ENCODE measurements at places on chromosomes 7 and 10.

DNA sequence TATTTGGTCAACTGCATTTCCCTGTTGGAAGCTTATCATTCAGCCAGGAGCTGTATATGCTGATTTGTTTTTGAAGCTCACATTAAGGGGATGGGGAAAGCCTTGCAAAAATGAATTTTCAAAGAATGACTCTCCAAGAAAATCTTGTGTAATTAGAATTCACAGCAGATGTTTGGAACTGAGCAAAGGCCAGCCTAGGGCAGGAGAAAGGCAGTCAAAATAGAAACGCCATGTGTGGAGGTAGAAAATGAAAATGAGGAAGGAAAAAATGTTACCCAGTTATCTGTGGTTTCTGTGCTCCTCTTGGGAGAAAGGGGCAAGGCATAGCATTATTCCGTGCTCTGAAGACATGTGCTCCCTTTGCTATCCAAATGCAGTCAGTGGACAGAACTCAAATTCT, 93.5 kb downstream of the NRP1 start:
- DNase-seq = no peak

DNA sequence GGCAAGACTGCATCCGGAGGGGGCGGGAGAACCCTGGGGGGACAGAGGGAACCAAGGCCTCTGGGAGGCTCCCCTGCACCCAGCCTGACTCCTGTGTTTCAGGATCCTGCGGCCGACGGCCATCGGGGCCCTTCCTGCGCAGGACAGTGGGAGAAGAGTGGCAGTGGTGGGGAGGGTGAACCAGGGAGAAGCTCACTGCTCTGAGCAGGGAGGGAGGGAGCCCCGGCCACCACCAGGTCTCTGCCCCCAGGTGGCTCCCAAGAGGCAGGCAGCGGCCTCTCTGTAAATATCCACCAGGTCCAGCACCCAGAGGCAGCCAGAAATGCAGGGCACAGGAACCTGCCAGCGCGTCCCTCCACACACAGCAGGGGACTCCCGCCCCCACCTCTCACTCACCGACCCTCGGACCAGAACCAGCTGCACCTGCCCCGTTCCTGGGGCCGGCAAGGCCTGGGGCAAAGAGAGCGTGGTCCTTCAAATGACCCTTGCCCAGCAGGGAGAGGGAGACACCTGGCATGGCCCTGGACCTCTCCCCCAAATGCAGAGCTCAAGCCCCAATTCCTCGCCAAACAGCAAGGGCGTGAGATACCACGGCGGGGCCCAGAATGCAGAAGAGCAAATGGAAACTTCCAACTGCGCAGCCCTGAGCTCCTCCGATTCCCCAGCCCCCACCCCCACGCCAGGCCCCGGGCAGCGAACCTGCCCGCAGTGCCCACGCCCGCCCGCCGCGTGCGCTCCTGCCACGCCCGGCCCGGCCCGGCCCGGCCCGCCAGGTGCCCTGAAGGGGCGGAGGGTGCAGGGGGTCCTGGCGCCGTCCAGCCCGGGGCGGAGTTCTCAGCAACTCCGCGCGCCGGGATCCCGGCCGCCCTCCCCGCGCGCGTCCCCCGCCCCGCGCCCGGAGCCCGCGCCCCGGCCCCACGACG, 805 bp downstream of the RASGEF1A start:
- peak; percentile 23 for DNase-seq

DNA sequence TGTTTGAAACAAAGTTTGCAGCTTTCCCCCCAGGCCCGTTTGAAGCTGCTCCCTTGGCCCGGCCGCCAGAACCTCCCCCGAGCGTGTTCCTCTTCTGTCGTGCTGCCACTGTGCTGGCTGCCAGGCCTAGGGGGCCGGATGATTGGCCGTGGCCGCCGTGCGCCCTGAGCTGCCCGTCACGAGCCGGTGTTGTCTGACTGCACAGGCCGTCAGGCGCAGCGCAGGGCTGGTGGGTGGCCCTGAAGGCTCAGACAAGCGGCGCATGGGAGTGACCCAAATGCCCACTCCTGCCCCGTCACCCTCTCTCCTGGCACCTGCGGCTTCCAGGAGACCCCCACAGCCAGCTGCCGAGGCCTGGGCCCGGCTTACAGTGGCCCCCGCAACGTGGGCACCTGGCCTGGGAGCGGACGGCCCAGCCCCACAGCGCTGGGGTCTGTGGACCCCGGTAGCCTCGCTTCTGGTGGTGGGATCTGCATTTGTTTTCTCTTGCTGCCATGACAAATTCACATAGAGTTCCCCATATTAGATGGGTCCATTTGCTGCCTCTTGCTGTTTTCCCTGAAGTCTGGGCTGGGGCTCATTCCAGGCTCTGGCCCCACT, 13.1 kb downstream of the JAKMIP3 start:
- no peak for DNase-seq

- DNase-seq = no peak
Measured at GRCh38 chr10:82149674-82150073, 274.7 kb downstream of the NRG3 start.

DNA sequence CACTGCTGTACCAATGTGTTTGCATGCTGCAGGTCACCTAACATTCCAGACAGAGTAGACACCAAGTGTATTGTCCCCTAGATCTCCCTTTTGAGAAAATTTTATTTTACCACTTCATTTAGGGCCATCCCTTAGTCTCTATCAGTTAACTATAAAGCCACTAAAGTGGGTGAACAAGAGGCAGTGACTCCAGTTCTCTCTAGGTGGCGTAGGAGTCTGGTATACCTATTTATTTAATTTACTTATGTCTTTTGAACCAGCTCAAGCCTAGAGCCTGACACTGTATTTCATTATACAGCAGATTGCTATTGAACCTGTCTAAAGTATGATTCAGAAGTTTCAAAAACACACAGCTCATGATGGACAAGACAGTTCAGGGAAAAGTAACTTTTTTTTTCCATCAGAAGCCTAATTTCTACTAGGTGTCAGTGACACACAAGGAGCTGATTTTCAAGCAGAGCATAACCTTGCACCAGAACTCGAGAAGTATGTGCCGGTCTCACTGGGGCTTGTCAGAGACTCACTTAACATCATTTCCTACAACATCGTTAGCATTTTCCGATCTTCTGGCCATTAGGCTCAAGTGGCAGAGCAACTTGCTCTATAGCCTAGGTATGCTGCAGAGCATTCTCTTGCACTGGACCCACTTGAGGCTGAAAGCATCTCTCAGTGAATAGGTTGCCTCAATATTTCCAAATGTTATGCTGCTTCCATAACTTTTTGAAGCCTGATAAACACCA, 175.4 kb downstream of the CDC14C start:
- DNase-seq = no peak

GRCh38 chr7:140624392-140625191, 16.0 kb downstream of the DENND2A start:
- DNase-seq = no peak

DNA sequence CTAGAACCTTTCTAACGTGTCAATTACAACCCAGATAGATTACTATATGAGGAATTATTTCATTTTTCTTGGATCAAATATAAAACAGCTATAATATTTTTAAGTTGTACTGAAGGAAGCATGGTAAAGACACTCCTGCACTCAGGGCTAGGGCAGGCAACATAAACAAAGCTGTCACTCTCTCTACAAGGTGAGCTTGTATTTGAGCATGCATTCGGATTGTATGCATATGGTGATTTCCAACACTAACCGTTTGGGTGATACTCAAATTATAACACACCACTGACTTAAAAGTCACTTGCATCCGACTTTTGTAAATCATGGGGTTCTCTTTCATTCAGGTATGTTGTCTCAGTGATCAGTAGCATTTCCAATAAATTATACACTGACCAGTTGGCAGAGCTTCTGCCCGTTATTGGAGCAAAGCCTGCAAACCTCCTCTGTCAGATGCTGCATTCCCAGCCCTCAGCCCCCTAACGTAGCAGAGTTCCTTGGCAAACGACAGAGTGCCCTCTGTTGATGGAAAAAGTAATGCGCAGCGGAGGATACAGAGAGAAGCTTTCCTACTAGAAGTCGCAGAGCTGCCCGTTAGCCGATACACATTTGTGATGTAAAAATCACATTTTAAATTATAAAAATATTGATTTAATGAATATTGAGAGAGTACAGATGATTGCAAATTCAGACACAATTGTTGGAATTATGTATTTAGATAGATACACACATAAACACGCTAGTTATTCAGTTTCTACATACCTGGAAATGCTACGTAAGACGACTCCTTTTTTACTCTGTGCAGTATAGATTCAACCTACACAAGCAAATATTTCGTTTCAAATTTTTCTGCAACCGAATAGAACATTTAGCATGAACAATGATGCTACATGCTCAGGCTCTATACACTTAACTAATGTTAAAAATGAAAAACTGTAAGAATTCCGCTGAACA, 173.9 kb upstream of the SP4 start:
- peak; percentile 26 for DNase-seq

- DNase-seq = no peak
Measured at GRCh38 chr7:35536396-35536826, 158.5 kb downstream of the HERPUD2 start.

GRCh38 chr10:18097524-18097923, 42.7 kb upstream of the CACNB2 start:
- DNase-seq = no peak

DNA sequence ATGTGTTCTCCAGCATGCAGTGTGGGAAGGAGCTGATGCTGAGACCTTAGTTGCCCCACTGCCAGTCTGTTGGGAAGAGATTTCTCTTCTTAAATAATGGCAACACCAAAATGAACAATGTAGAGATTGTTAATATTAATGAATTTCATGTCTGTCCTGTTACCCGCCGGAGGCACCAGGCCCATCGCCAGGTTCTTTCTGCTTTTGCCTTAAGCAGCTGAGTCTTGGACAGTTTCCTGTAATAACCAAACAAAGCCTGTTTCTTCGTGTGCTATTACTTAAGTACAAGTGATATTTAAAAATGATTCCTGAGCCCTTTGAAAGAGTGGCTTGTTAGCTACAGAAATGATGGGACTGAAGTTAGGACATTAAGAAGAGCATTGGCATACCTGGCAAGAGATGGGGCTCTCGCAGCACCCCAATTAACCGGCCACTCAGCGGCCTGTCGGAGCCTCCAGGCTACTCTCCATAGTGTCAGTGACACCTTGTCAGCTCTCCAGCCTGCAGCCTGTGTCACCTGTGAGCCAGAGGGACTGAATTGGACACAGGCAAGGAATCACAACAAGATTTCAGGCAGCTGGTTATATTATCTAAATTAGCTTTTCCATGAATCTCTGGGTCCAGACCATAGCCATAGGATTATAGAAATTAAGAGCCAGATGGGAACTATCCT, 142.0 kb downstream of the CELF2 start:
- no peak for DNase-seq

GRCh38 chr10:108812906-108813305, 1110.4 kb downstream of the XPNPEP1 start:
- no peak for DNase-seq

DNA sequence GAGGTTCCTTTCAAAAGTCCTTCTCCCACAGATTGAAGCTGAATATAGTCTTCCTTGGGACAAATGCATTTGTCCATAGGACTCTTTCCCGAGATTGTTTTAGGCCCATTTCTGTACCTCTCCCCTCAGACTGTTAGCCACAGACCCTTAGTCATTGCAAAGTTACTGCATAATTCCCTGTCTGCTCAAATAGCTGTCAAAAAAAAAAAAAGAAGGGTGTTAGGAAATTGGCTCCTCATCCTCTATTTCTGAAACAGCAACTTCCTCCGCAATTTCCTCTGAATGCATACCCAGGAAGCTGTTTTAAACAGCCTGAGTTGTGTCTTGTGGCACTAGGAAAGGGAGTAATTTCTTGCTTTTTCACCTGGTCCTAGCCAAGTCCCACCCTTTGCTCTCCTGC, 5.4 kb downstream of the LRRC4 start:
- DNase-seq = no peak

- no peak for DNase-seq
Measured at GRCh38 chr10:118692872-118693271, 61.9 kb downstream of the CACUL1 start.

- no peak for DNase-seq
Measured at GRCh38 chr10:48768144-48768766, 83.6 kb downstream of the WDFY4 start.

GRCh38 chr10:23281044-23281433, 63.6 kb downstream of the C10orf67 start:
- DNase-seq = no peak

DNA sequence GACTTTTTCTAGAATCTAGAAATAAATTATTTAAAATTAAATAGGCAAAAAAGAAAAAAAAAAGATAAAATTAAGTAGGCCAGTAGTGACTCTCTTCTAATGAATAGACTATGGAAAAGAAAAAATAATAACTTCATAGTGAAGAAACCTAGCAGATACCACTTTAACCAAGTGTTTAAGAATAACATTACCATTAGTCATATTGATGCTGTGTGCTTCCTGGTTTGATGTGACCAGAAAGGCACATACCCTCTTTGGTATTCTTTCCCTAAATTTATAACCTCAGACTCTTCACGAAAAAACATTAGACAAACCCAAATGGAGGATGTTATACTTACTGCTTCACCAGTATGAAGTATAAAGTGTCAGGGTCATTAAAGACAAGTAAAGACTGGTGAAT, 42.6 kb downstream of the KIF20B start:
- no peak for DNase-seq

- no peak for DNase-seq
Measured at GRCh38 chr7:74231232-74231590, 21.4 kb downstream of the LAT2 start.

GRCh38 chr7:121244120-121244870, 84.5 kb upstream of the WNT16 start:
- no peak for DNase-seq

DNA sequence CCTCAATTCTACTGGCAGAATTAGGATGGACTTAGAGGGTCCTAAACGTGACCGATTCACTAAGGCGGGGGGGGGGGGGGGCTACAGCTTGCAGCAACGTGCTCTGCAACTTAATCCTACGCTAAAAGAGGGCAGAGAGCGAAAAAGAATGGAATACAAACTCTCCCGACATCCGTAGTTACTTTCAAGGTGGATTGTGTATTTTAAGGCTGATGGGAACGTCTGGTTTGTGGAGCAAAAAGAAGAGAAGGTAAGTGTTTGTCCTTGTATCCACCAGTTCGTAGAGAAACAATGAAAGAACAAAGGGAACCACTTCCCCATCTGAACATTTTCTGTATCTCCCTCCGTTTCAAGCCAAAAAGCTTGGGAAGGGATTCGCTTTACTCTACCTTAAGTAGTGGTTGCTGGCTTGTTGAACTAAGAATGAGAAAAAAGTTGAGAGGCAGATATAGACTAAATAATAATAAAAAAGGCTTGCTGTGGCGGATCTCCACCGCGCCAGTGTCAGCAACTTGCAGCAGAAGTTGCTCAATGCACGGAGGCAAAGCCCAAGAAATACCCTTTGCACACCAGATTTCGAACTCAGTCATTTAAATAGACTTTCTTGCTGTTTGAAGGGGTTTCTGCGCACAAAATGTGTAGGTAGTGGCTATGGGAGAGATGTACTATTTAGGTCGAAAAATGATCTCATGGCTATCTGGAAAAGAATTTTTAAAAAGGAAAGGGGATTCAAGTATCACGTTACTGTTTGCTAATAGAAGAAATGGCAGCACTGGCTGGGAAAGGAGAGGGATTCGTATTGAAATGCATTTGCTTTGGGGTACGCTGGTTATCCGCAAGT, 736 bp downstream of the SKIDA1 start:
- no peak for DNase-seq

GRCh38 chr10:134247-135131, 766 bp upstream of the ZMYND11 start:
- DNase-seq = peak; percentile 19
